ENCODE measurements at places on chromosomes 7 and 10.

DNA sequence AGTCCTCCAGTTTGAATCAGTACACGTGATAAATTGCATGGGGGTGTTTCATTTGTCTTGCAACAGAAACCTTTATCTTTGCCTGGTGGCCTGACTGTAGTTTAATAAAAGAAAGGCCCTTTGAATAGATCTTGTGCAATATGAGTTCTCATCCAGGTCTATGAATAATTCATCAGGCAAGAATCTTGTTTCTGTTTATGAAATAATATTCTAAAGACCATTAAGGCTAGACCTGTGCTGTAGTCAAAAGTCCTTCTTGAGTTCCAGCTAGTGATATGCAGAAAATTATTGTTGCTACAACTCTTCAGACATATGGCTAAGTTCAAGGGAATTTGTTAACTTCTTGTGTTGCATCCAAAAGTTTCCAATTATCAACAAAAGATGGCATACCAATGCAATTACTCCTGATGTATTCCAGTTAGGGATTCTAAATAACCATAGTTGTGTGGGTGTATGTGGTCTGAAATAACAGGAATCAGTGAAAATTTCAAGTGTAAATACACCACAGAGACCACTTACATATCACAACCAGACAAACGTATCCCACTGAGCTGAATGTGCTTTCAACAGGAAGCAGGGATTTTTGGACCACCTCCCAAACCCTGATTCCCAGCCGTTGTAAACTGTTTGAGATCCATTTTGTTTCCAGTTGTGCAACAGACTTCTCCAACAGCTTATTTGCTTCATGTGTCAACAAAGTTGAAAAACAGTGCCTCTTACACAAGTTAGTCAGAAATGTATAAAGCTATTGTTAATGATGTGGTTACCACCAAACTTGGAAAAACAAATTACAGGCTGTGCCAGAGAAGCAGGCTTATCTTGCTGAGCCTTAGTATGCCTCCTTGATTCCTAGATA is 54.7 kb upstream of the BICC1 start:
- DNase-seq = no peak

DNA sequence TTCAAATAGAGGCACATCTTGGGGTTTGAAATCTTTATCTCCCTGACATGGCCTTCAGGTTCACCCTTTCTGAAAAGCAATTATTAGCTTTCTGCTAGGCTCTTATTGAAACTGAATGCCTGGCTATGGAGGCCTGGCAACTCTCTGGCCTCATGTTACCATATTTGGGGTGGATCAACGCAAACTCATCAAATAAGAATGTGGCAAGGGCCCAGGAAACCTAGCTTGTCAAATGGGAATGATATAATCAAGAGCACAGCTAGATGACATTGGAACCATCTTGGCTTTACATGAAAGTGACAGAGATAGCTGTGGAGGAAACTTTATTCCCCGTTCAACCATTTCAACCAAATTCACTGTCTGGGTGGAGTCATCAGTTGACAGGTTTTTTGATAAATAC is 202.8 kb upstream of the SMIM30 start:
- DNase-seq = no peak

DNA sequence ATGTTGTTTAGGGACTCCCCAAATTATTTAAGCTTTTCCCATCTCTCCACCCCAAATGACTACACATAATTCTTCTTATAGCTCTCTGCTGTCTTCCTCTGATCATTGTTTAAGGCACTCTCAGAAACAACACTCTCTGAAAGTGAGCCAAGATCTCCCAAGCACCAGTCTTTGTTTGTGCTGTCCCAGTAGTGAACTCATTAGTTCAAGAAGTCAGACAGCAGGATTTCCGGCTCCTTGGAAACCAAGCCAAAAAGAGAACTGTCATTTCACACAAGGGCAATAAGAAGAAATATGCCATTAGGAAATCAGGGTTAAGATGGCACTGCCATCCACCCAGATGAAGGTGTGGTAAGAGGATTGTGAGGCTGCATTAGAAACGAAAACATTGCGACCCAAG is 83.1 kb downstream of the FZD1 start:
- no peak for DNase-seq

GRCh38 chr10:36280321-36280741 is 638.2 kb upstream of the FZD8 start:
- DNase-seq = no peak

DNA sequence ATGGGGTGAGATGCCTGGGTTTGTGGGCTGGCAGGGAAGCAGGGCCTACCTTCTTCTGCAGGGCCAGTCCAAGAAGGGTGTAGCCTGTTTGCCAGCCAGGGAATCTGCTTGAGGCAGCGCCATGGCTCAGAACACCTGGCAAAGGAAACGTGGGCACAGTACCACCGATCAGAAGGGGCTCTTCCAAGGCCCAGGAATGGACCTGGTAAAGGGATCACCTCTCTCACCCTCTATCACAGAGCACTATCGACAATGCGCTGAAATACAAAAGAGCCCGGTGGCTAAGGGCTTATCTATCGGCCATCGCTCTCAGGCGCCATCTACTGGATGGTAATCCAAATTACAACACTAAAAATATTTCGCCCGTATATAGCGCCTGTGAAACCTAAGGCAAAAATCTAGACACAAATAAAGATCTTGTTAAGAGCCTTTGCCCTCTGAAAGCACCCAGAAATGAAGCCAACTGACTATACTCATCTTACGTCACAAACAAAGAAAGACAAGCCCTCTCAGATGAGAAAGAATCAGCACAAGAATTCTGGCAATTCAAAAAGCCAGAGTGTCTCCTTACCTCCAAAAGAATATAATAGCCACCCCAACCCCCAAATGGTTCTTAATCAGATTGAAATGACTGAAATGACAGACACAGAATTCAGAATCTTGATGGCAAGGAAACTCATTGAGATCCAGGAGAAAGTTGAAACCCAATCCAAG is 217.8 kb upstream of the HPS1 start:
- no peak for DNase-seq

DNA sequence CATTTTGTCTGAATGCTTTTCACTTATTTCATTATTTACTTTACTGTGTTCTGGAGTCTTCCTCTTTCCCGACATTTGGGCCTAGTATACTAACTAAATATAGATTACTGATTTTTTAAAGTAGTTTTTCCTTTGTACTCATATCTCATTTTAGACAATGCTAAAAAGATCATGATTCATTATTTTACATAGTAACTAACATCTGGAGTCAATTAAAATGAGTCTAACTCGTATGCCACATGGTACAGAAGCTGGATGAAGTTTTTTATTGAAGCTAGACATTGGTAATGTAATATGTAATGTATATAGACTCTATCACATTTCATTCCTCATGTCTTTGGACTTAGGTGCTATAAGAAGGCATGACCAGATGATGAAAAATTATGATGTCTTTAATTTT is 156.3 kb upstream of the HGF start:
- DNase-seq = no peak

- DNase-seq = no peak
Observed at GRCh38 chr7:158263110-158263963, 324.3 kb downstream of the PTPRN2 start.

GRCh38 chr7:24869572-24869971 is 110.4 kb downstream of the OSBPL3 start:
- DNase-seq = no peak

GRCh38 chr10:48976196-48976595 is 36.6 kb upstream of the LRRC18 start:
- DNase-seq = no peak

DNA sequence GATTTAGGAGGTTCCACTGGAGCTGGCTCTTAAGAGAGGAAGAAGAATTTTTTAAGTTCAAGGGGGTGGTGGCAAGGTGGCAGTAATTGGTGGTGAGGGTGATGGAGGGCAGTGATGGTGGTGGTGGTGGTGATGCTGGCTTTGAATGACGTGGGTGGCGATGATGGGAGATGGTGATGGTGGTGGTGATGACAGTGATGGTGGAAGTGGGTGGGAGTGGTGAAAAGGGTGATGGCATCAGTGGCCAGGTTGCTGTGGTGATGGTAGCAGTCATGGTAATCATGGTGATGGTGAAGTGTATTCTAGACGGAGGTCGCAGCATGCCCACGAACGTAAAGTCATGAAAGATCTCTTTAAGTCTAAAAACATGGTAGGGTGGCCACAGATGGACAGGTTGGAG is 197.3 kb downstream of the PTEN start:
- DNase-seq = no peak

- DNase-seq = no peak
Observed at GRCh38 chr10:69352569-69353264, 64.0 kb downstream of the TACR2 start.

DNA sequence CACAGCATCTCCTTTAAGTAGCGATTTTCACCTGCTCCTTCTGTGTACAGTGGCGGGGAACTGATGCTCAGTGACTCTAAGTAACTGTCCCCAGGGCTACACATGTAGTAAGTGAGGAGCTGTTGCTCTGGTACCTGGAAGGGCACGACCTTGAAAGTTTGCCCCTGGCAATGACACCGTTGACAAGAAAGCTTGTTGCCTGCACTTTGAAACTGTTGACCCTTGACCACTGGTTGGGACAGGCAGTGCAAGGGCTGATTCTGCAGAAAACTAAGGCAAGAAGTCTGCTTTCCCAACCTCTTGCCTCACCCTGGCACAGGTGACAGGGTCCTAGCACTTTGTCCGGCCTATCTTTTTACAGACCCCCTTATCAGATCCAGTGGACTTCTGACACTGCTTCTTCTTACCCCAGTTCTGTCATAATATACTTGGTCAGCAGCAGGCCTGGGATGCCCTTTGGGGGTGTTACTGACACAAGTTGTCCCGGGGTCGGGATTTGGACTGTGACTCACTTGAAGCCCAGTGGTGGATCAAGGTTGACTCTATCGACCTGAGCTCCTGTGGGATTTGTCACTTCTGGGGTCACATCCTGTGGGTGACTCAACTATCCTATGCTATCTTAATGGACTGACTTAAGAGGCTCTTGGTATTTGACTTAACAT is 5.8 kb downstream of the ACSL5 start:
- no peak for DNase-seq

DNA sequence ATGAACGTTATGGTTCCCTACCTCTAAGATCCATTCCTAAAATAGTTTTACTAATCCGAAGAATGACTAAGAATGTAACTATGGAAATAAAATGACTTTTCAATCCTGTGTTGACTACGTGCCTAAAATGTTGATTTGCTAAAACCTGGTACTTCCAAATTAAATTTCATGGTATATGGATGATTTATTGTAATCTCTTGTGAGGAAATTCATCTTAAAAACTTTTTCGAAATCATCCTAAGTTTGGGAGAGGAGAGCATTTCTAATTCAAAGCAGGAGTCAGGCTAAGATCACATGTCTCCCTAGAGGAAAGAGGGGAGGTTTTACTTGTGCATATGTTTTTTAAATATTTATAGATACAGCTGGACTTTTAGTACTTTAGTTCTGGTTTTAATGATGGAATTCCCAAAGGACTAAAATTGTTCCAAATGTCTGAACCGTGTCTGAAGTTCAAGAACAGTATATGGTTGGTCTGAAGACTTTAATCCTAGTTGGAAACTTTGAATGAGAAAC is 483.9 kb downstream of the AUTS2 start:
- DNase-seq = no peak

DNA sequence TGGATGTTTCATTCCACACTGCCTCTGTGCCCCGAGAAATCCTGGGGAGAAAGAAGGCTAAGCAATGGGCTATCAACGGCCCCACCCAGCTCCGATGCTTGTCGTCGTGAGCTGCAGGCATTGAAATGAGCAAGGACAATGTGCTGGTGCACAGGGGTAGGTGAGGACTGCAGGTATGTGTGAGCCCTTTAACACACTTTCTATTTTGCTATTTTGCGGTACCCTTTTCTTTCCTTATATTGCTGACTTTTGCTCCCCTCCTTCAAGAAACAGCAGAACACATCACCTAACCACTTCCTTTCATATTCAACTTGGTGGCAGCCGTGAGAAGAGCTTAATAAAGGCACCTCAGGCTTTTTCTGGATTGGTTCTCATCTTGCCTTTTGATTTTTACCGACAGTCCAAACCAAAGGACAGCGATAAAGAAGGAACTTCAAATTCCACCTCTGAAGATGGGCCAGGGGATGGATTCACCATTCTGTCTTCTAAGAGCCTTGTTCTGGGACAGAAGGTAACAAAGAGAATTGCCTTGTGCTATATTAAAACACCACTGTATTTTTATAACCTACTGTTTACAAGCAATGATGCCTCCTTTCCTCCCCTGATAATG is 39.2 kb downstream of the AIFM2 start:
- no peak for DNase-seq

GRCh38 chr7:92020636-92021035 is 80.0 kb downstream of the AKAP9 start:
- DNase-seq = no peak

DNA sequence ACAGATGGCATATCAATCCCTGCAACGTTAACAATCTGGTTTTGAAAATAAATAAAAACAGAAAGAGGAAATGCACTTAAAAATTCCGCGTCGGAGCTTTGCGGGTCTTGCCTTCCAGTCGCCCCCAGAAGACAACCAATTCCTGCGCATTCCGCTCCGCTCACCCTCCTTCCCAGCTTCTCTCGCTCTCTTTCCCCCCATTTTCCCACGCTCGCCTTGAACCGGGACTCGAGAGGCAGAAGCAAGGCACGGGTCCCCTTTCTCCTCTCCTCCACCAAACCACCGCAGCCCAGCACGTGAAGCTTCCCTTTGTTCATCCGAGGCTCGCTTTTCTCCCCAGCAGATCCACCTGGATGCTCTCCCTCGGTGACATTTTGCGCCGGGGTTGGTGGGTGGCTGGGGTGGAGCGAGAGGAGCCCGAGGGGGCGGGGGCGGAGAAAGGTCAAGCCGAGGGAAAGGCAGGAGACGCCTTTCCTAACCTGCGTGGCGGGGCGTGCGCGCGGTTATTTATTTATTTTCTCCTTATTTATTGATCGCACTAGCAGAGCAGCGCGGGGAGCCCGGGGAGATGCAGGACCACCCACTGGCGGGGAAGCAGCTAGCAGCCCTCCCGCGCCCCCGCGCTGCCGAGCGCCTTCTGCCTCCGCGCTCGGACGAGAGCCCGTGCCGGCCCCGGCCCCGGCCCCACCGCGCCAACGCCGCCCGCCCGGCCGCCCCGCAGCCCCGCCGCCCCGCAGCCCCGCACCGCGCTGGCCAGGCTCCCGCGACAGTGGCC is at the start of gene KCND2:
Gene KCND2, plus strand, starts transcription at position 475 of the 775 bp plus-strand sequence.
- no peak for DNase-seq

- DNase-seq = no peak
Observed at GRCh38 chr10:57221674-57222073, 860.6 kb upstream of the ZWINT start.

- no peak for DNase-seq
Observed at GRCh38 chr7:92837000-92837749, 802 bp upstream of the CDK6 start.

GRCh38 chr10:73931767-73932619 is 21.1 kb downstream of the PLAU start:
- no peak for DNase-seq

GRCh38 chr7:122682815-122683550 is 15.9 kb downstream of the RNF133 start:
- DNase-seq = no peak

DNA sequence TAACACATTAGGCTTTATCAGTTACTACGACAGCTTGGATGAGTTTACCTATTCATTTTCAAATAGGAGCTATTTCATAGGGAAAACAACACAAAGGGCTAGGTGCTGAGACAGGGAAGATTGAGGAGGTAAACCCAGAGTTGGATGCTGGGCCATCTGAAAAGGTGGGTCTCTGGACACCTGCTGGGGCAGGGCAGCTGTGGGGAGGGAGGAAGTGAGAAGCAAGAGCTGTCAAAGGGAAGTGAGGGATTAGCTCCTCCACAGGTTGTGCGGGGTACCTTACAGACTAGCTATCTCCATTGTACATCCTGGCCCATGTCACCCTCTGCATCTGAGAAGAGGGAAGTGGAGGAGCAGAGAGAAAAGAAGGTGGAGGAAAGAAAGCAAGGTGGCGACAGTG is 48.9 kb downstream of the BLNK start:
- DNase-seq = no peak

GRCh38 chr10:4312051-4312835 is 513.8 kb upstream of the AKR1E2 start:
- no peak for DNase-seq

Measured in anterior cingulate cortex (tissue), 58 donors.